ENCODE measurements at places on chromosomes 4 and X.

- DNase-seq = no peak
Measured at GRCh38 chrX:48831909-48832291, 3.5 kb downstream of the PCSK1N start.

GRCh38 chrX:17605676-17606075 is 131.6 kb upstream of the SCML1 start:
- no peak for DNase-seq

DNA sequence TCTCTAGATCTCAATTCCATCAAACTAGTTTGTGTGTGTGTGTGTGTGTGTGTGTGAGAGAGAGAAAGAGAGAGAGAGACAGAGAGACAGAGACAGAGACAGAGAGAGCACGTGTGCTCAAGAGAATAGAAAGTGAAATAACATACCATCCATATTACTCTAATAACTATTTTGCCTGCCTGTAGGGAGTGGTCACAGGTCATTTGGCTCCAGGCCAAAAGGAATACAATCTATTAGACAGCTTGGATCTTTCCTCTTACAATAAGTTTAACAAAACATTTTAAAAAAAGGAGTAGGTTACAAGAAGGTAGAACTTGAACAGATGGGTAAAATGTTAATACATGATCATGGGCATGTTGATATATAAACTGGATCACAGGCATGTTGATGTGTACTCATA is 76.2 kb downstream of the COL4A6 start:
- peak; percentile 72 for DNase-seq

DNA sequence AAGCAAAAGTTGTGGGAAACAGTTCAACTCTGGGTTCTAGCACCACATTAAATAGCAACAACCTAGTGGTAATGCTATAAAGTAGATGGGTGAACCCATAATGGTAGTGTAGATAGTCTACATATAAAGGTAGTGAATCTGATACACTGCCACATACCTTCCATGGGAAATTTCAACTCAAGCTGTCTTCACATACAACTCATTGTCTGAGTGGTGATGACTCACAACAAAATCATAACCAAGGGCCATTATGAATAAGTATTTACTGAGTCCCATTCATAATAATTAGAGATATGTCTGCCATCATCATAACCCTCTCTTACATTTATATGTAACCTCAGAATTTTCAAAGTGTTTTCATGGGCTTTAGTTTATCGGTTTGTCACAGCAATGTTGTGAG is 34.8 kb downstream of the EGF start:
- no peak for DNase-seq

DNA sequence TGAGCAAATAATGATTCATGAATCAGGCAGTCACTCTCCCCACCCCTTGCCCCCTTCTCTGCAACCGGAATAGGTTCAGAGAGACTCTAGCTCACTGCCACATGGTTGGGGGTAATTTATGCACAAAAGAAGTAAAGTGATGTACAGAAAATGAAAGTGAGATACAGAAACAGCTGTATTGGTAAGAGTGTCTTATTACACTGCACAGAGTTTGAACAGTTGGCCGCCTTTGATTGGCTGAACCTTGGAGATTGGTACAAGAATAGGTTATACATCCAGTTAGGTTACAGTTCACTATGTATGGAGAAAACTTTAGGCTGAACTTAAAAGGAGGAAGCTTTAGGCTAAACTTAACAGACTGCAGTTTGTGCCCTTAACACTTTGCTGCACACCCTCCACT is 34.6 kb upstream of the DIAPH2 start:
- no peak for DNase-seq

DNA sequence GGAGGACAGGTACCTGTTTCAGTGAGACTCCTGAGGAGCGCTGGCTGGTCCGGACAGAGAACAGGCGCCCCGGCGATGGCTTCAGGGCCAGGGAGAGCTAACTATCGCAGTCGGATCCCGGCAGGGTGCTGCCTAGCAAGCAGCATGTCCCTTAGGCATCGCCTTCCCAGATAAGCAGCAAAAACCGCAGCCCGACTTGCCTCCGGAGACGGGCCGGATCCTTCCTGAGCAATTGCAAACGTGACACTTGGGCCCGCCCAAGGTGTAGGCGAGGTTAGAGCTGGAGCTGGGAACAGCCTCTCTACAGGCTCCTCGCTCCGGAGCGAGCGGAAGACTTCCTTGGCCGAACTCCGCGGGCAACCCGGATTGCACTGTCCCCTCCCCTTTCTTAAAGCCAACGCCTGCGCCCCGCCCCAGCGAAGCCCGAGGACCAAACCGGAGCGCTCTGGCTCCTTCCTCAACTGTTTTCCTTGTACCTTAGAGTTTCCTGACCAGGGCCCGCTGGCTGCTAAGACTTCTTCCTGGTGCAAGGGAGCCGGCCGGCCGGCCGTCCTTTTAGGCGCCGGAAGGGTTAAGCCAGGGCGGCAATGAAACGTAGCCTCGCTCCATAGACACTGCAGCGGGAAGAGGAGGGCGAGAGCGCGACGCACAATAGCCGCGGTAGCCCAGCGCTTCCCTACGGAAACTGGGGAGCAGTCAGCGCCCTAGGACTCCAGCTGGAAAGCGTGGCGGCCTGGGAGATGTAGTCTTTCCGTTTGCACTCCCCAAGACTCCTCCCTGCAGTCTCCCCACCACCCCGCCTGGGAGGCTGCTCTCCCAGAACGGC is at the start of gene OPHN1:
Gene OPHN1 (minus strand): TSS at position 341 of the 826 bp plus-strand sequence. CDS start 475 bp downstream, outside the sequence.
- DNase-seq = peak; percentile 74

DNA sequence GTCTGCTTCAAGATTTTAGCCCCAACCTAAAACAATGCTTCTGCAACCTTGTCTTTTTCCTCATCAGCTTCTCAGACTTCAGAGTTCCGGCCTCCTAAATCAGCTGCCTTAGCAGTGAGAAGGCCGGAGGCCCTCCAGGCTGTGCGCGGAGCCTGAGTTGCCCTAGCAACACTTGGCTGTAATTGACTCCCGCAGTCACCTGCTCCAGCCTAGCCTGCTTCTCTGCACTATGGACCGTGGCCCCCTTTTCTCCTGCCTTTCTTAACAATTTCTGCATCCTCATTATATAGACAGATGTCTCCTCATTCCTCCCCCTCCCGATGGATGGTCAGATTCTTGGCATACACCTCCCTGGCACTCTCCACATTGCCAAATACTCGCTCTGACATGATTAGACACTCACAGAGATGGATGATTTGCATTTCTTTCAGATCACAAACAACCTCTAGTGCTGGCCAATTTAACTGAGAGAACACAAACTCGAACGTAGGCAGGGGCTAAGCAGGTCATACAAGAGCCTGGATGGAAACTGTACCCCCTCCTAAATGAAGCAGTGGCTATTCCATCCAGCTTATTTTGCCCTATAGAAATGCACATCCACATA is 9.5 kb upstream of the HUWE1 start:
- peak; percentile 21 for DNase-seq

- no peak for DNase-seq
Measured at GRCh38 chr4:45241976-45242375, 515.6 kb upstream of the GNPDA2 start.

DNA sequence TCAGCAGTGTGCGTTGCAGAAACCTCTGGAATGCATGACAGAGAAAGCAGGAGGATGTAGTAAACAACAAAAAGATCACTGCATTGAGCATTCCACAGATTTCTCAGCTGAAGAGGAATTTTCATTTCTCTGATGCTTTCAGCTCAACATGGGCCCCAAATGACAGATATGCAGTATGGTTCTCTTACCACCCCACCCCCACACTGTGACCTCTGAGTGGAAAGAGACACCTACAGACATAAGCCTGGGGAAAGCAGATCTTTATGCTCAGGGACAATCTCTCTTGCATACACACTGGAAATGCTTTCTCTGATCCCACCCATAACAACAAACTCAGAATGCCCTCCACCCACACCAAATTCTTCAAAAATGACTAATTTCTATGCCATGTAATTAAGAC is 983.7 kb upstream of the LCORL start:
- DNase-seq = no peak

DNA sequence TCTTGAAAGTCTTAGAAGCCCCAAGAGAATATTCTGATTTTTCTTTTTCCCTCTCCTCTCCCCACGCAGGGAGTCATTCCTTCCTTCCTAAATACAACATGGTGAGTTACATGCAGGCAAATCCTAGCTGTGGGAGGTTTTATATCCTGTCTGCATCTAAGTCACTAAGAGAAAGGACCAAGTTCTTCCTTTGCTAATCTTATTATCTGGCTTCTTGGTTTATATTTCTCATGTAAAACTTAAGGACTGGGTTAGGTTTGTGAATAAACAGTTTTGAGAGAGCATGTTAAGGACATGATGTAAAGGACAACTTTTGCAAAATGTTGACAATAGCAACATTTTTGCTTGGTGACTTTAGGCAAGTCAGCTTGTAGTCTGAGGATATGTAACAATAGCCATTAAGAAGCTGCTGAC is 5.1 kb upstream of the CXCL9 start:
- no peak for DNase-seq

- no peak for DNase-seq
Measured at GRCh38 chrX:53422861-53423306, at the start of gene RIBC1. TSS of gene RIBC1 (plus strand) at chrX:53422873. CDS start at chrX:53426277, 3,404 bp downstream.

GRCh38 chr4:183100827-183101226 is 1.8 kb downstream of the WWC2 start:
- DNase-seq = peak; percentile 72

DNA sequence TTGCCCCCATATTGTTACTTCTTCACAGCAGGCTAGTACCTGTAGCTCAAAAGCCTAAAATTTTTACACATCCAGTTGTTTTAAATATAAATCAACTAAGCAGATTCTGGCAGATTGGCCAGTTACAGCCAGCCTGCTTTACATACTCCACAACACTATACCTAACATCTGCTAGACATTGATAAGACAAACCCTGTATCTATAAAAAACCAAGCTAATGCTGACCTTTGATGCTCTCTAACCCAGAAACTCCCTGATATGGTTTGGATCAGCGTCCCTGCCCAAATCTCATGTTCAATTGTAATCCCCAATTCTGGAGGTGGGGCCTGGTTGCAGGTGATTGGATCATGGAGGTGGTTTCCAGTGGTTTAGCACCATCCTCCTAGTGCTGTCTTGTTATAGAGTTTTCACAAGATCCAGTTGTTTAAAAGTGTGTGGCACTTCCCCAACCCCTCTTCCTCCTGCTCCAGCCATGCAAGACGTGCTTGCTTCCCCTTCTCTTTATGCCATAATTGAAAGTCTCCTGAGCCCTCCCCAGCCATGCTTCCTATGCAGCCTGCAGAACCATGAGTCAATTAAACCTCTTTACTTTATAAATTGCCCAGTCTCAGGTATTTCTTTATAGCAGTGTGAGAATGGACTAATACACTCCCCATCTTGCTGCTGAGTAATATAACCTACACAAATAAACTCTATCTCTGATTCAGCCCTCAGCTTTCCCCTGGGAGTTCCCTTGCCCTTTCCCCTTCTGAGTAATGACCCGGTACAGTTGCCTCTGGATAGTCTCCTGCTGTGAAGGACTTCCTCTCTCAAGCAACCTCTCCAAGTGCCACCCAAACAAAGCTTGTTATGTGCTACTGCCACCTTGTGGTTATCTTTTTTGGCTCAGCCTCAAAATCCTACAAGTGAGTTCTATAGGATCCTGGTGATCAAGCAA is 39.6 kb downstream of the ZCCHC13 start:
- peak; percentile 48 for DNase-seq

- no peak for DNase-seq
Measured at GRCh38 chrX:109797311-109797975, 64.4 kb upstream of the ACSL4 start.

GRCh38 chr4:85737254-85737653 is 262.3 kb downstream of the ARHGAP24 start:
- DNase-seq = no peak

DNA sequence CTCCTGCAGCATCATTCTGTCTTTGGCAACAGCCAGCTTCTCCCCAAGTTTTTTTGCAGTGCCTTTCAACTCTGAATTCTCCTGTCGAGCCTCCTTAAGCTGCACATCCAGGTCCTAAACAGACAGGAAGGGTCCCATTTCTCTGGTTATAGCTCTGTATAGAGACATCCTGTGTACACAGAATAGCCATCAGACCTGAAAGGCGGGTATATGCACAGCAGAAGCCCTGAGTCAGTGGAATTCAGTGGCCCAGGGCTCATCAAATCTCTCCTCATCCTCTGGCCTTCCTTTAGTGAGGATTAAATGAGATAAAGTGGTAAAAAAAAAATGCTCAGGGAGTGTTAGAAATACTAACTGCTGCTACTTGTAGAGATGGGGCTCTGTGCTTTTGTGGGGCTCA is 73.8 kb downstream of the FAM184B start:
- no peak for DNase-seq

DNA sequence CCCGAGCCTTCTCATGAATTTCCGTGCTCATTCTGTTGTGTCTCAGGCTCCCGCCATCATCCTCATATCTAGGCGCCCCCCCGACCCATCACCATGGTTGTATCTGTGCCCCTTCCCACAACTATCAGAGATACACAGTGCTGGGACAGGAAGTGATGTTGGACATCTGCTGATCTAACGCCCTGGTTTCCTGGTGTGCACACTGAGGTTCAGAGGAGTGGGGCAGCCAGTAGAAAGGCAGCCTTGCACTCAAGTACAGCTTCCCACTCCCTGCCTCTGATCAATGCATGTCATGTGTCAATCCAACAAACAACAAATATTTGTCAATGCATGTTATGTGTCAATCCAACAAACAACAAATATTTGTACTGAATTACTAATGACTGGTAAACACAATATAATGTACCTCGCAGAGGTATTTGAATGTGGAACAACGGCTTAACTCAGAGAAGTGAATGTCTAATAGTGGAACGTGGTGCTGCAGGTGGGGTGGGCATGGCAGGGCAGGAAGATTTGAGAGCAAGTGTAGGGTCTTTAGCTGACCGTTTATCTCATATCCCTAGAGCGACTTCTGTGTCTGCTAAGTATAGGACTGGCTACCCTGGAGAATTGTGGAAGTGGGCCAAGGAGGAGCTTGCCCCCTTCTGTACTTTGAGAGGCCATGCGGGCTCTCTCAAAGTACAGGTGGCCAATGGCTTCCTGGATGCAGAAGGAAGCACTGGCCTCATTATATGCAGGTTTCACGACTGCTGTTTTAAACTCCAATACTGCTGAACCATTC is 10.3 kb upstream of the SEL1L3 start:
- no peak for DNase-seq

GRCh38 chr4:139692309-139693012 is 26.8 kb downstream of the MGST2 start:
- DNase-seq = peak; percentile 67

DNA sequence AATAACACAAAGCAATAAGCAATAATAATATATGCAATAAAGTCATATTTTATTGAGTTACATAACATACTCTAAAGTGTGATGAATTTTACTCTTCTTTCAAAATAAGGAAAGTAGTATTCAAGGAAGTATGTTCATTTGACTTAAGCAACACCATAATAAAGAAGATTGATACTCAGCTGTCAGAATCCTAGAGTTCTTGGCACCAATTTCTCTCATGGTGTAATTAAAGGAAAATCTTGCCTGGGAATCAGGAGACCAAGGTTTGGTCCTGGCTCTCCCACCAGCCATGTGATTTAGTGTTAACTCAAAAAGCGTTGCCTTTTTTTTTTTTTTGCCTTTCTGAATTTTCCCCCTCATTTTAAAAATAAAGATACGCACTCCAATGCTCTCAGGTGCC is 17.1 kb downstream of the MYOZ2 start:
- DNase-seq = no peak

- no peak for DNase-seq
Measured at GRCh38 chr4:169626331-169627282, 6.2 kb downstream of the CLCN3 start.
